ENCODE measurements at places on chromosomes 3 and 15.

GRCh38 chr3:105367063-105367405, 325 bp downstream of the ALCAM start:
- DNase-seq, result peak; percentile 47

DNA sequence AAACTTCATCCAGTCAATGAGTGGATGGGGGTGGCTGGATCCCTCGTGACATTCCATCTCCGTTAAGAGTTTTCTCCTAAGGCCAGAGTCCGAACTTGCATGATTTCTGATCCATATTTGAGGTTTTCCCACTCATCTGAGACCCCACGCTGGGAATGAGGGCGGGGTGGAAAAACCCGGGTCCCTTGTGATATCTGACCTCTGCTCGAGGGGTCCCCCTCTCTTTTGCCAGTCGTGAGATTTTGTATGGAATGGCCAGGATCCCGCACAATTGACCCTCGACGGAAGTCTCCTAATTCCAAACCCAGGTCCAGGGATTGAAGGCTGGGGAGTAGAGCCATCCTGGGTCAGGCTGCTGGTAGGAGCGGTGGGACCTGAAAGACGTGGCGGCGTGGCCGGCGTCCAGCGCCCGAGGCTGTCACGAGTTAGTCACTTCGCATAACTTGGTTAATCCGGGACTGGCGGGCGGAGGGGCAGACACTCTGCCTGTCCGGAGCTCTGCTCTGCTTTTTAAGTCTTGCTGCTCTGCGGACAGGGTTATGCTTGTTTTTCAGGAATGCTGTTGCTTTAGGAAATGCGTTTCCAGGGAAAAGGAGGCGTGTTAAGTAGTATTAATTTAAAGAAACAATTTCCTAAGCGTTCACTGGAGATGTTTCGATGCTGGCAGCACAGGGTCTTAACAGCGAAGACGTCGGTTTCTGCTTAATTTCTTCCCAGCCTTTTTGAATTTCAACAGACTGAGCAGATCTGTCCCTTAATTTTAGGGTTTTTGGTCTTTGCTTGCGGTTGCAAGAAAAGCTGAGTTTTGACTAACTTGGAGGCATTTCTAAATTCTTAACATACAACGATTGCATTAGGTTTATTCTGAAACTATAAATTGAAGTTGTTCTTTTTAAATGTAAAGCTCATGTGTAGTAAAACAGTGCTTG, 69.7 kb upstream of the LRRFIP2 start:
- peak; percentile 87 for DNase-seq

DNA sequence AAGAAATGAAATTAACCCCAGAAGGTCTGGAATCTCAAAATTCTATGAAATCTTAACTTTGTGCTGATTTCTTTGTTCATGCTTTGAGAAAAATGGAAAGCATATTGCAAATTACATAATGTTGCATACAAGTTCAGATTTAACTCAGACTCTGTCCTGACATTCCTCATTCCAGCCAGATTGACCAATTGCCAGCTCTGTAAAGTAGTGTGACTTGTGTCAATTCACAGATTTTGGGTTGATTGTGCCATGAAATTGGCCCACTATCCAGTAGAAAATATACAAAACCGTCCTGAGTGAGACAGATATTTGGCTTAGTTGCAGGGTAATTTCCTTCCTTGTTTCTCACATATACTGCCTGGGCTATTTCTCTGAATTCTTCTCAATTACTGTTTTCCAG, 1312.6 kb downstream of the ROBO1 start:
- no peak for DNase-seq

- no peak for DNase-seq
These were observed 246.5 kb upstream of the PLSCR5 start for GRCh38 chr3:146851665-146852064.

GRCh38 chr3:56799251-56799882, 2.4 kb downstream of the ARHGEF3 start:
- DNase-seq, result peak; percentile 52

- peak; percentile 85 for DNase-seq
These were observed 187.3 kb downstream of the KCNAB1 start for GRCh38 chr3:156307704-156308103.

DNA sequence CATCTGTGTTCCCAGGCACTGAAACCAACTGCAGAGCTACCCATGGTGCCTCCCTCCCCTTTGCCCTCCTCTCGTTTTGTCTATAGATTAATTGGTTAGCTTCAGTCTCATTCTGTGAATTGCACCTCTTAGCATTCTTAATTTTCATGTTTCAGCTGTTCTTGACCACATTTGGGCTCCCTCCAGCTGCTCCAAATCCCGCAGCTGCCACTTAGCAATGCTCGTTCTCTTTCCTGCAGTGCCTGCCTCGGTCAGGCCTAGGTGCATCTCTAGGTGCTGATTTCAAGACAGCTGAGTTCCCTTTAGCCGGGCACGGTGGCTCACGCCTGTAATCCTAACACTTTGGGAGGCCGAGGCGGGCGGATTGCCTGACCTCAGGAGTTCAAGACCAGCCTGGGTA, 47.0 kb upstream of the SMAD3 start:
- DNase-seq, result no peak

GRCh38 chr3:127985216-127985615, 67.0 kb upstream of the SEC61A1 start:
- no peak for DNase-seq

GRCh38 chr3:132629928-132630327, 29.7 kb downstream of the ACAD11 start:
- DNase-seq, result peak; percentile 80

GRCh38 chr3:73409138-73409763, 215.5 kb downstream of the PDZRN3 start:
- DNase-seq, result peak; percentile 32

- peak; percentile 24 for DNase-seq
These were observed 127.1 kb downstream of the KCNMB2 start for GRCh38 chr3:178663201-178663934.

- no peak for DNase-seq
These were observed 17.0 kb downstream of the SOX2 start for GRCh38 chr3:181728470-181729340.

- peak; percentile 39 for DNase-seq
These were observed 1233.1 kb upstream of the ALCAM start for GRCh38 chr3:104133630-104134029.

- no peak for DNase-seq
These were observed 23.4 kb downstream of the RFTN1 start for GRCh38 chr3:16490062-16490619.

GRCh38 chr3:127216415-127217261, 23.7 kb downstream of the PRR23E start:
- DNase-seq, result peak; percentile 88

DNA sequence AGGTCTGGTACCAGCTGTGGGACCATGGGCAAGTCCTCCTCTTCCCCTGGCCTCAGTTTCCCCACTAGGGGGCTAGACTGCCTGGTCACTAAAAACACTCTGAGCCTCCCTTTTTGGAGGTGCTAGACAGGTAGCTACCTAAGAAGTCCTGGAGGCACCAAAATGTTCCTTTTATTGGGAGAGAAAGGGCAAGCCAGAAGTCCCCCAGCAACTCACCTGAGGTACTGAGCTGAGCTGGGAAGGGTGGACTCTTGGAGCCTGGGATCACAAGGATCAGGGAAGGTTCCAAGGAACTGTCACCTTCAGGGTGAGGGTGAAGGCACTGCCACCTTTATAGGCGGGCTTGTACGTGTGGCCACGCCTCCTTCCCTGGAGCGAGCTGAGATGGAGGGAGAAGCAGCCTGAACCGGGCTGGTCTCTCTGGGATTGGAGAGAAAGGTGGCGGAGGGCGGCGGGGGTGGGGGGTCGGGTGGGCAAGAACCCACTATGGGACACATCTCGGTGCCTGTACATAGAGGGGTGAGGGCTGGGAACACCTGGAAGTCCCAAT, at the start of gene CYP1A1:
Gene CYP1A1 (minus strand): TSS at position 304 of the 550 bp plus-strand sequence. CDS start 2,431 bp downstream, outside the sequence.
- peak; percentile 27 for DNase-seq

GRCh38 chr15:93241696-93242585, 152.9 kb upstream of the RGMA start:
- no peak for DNase-seq

DNA sequence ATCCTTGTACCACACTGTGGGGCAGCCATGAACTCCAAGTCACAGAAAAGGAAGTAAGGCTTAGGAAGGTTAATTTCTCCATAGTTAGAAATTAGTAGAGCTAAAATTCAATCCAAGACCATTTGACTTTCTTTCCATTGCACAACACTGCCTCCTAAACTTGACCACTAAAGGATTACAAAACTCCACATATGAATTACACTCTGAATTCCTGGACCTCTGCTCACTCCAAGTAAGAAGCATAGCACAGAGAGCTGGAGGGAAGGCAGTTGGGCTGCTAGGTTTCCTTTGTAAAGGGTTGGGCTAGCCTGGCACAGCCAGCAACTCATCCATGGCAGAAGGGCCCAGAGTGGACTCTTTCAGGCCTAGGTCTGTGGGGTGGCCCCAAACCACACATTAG, 134.4 kb downstream of the MYLK start:
- DNase-seq, result peak; percentile 88

- peak; percentile 22 for DNase-seq
These were observed 4.9 kb downstream of the ADCY5 start for GRCh38 chr3:123444023-123444422.

DNA sequence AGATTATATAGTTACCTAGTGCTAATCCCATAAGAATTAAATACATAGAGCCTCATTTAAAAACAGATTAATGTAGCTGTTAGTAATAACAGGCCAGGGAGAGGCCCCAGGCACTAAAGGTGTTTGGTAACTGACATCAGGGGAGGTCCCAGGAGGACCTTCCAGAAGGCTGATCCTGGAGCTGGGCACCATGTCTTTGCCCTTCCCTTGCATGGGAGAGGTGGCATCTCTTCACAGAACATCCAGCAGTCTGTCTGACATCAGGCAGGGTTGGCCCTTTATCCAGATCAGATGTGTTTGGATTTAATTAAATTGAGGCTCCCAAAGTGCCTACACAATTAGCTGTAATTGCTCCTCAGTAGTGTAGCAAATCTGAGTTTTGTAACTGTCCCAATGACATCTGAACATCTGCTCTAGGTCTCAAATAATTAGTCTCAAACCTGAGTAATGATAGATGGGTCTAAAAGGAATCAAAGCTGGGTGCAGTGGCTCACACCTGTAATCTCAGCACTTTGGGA, 53.0 kb downstream of the RLBP1 start:
- DNase-seq, result no peak

- DNase-seq, result peak; percentile 39
These were observed 81.3 kb downstream of the SMAD6 start for GRCh38 chr15:66783314-66783713.

- DNase-seq, result peak; percentile 98
These were observed 56.6 kb downstream of the P3H2 start for GRCh38 chr3:190064112-190064511.

GRCh38 chr15:80442728-80443403, 38.7 kb downstream of the ARNT2 start:
- DNase-seq, result no peak

DNA sequence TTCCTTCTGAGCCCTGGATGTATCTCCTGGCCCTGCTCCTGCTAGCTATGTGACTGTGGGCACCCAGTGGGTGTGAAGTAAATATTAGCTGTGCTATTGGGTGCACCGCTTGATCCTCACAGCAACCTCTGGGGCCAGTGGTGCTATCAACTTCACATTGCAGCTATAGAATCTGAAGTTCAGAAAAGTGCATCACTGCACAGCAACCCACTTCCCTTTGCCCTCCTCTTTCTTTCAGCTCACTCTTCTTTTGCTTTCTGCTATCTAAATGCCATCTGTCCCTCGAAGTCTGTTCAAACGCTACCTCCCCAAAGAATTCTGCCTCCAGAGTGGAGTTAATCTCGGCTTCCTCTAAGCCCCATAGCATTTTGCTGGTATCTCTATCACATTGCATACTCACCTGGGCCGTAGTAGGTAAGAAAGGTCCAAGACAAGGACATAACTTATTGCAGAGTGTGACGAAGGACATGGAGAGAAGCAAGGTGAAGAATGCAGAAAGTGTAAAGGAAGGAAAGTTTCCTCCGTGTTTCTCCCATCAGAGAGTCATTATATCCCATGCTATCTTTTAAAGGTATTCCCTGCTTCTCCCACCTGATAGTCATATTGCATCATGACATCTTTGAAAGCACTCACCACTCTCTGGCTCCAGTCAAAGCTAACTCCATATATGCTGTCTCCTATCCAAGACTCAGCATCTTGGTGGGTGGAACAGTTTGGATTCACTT, 57.1 kb upstream of the BCL6 start:
- DNase-seq, result no peak

DNA sequence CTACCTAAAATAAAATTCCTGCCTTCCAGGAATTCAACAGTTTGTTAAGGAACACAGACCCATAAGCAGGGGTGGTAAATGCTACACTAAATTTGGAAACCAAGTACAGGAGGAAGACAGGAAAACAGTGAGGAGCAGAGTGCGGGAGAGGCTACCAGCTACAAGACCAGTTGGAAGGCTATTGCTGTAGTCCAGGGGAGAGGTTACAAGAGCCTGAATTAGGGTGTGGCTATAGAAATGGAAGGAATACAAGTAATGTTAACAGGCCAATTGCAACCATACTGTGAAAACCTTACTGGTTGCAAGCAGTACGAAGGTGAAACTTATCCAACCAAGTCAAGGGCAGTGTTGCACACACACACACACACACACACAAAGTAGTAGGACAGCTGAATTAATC, 880 bp upstream of the ARMC8 start:
- no peak for DNase-seq

DNA sequence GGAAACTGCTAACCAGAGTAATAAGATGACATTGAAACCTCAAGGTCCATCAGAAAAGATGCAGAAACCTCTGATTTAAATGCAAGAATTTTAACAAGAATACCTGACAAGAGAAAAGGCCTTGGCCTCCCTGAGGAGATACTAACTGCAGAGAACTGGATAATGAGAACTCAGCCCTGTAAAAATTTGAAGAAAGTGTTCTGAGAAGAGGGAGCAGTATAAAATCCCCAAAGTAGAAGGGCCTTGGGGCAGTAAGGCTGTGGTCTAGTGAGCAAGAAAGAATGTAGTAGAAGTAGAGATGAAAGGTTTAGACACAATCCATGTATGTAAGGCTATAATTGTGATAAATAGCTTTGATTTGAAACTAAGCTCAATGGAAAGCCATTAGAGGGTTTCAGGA, 394.1 kb downstream of the ZBBX start:
- DNase-seq, result peak; percentile 61

- DNase-seq, result peak; percentile 90
These were observed 14.4 kb upstream of the MRPS22 start for GRCh38 chr3:139329364-139329850.

- DNase-seq, result no peak
These were observed 61.9 kb upstream of the SLC6A1 start for GRCh38 chr3:10930666-10931040.

GRCh38 chr3:173007079-173007723, 133.8 kb downstream of the SPATA16 start:
- DNase-seq, result no peak

GRCh38 chr3:69881051-69881450, 118.5 kb upstream of the SAMMSON start:
- DNase-seq, result no peak

DNA sequence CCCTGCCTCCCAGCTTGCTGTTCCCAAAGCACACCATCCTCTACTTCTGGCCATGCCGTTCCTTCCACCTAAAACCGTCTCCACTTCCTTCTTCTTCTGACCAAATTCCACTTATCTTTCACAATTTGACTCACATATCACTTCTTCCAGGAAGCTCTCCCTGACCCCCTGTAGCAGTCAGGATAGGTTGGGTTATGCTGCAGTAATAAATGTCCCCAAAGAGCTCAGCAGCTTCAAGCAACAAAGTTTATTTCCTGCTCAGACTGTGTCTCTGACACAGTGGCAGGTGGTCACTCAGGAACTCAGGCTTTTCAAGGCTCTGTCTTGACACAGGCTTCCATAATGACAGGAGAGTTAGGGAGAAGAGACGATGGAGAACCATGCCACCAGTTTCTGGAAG, 27.4 kb downstream of the SLC6A11 start:
- no peak for DNase-seq
